Inflammatory macrophage treated with lipopolysaccharide for 1 hour (primary cell): ENCODE measurements at places on chromosomes 5 and 9.
A peak's percentile ranks its signal among the peaks of the same experiment; 100 is the strongest.

DNA sequence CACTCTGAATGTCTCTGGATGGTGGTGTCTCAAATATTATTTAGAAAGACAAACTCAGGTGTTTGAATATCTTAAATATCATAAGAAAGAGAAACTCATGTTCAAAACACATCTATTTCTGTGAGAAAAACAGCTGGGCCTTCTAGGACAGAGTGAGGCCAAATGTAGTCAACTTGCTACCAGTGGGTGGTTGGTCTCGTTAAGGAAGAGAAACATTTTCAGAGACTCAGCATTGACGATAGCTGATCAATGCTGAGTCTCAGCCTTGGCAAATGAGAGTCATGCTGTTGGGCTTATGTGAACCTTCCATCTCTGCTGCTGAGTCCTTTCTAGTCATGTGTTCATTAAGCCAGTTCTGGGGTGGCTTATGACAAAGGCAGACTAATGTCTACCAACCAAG, 418.0 kb downstream of the CETN3 start:
- DNase-seq = no peak

GRCh38 chr9:93451849-93452709, 594 bp downstream of the FAM120A start:
- peak; percentile 19 for DNase-seq

GRCh38 chr5:62182802-62183201, 123.2 kb upstream of the KIF2A start:
- DNase-seq = no peak

DNA sequence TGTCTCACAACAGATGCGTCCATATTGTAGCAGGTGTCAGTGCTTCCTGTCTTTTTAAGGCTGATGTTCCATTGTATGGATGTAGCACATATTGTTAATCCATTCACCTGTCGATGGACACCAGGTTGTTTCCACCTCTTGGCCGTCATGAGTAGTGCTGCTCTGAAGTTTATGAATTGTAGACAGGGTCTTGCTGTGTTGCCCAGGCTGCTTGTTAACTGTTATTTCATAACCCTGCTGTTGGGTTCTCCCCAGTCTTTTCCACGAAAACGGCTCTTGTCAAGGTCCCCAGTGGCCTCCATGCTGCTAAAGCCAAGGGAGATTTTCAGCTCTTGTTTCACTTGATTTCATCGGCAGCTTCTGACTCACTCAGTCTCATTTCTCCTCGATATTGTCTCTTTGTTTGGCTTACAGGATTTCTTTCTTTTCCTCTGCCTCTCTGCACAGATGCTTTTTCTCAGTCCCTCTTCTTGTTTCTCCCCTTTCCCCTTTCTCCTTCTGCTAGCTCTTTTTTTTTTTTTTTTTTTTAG, 12.1 kb upstream of the PSD2 start:
- DNase-seq = no peak
